ENCODE measurements at places on chromosomes 1 and 21.
A peak's percentile ranks its signal among the peaks of the same experiment; 100 is the strongest.

GRCh38 chr1:159172614-159173291, 1.3 kb downstream of the CADM3 start:
- no peak for DNase-seq

GRCh38 chr1:153734396-153735089, 6.7 kb downstream of the INTS3 start:
- DNase-seq = no peak

DNA sequence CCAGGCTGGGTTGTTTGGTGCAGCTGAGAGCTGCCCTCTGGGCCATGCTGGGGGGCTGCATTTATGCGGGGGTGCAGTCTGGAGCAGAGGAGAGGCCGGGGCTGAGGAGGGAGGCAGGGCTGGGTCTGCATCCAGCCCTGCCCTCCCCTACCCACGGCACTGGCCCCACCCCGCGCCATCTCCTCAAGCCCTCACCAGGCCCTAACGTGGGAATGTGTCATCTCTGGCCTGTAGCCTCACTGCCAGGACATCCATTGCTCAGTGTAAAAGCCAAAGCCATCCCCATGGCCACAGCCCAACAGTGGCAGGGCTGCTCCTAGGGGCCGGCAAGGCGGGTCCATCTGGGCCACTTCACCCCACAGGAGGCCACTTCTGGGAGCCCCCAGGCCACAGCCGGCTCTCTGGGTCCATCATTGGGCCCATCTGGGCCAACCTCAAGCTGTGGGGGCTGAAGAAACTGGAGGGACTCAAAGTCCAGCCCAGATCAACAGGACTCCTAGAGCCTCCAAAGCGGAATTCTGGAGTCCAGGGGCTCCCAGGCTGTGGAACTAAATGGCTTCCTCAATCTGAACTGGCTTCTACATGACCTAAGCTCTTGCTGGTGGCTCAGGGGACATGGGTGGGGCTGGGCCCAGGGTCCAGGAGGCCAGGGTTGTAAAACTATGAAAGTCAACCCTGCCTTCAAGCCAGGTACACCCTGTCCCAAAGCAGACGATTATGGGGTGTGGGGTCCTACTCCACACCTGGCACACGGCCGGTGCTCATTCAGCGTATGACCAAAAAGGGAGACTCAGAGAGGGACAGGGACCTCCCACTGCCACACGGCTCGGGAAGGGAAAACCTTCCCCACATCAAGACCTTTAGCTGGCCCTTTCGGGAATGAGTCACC, 32.6 kb downstream of the RUNX3 start:
- no peak for DNase-seq

DNA sequence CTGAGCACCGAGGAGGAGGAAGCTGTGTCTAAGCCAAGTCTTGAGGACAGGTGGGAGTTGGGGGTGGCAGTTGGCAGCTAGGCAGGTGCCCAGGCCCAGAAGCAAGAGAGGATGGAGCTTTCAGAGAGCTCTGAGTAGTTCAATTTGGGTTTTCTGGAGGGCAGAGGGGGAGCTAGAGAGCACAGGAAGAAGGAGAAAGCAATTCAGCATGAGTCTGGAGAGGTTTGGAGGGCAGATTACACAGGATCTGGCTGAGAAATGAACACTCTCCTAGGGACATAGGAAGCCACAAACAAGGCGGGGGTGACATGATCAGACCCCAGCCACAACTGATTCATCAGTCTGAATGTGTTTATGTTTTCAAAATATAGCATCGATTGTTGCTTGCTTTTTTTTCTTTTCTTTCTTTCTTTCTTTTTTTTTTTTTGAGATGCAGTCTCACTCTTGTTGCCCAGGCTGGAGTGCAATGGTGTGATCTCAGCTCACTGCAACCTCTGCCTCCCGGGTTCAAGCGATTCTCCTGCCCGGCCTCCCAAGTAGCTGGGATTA, 23.8 kb downstream of the PTPRF start:
- no peak for DNase-seq

DNA sequence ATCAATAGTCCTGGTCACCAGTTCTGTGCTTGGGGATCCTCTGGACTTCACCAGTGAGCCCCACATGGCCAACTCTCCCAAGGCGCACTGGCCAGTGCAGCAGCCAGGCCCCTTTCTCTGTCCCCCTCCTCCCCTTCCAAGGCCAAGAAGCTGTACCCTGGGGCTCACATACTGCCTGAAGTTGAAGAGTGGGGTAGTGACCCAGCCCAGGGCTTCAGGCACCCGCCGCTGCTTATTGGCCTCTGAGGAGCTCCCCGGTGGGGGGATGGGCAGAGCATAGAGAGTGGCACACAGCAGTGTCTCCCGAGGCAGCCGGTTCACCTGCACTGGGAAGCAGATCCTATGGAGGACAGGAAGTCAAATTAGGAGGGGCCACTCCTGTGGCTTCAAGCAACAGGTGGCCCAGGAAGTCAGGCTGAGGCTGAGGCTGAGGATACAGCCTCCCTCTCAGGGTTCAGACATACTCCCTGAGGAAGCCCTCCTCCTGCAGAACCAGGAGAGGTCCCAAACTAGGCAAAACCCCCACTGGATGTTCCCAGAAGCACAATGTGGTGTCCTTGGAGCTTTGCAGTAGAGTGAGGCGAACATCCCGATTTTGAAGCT, 38.2 kb upstream of the PPP1R15B start:
- no peak for DNase-seq

DNA sequence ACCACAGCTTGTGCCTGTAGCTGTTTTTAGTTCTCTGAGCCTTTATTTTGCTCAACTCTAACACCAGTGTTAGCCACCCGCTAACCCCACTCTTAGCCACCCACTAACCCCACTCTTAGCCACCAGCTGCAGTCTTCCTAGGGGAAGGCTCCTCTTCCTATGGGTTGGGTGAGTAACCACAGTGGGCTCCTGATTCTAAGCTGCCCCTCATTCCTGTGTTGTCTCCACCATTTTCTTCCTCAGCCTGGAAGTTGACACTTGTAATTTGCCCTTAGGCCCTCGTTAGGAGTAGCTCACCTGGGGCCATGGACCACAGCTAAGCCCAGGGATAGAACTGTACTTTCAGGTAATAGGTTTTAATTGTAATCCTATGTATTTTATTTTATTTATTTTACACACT, 782.9 kb upstream of the TPTE start:
- no peak for DNase-seq

DNA sequence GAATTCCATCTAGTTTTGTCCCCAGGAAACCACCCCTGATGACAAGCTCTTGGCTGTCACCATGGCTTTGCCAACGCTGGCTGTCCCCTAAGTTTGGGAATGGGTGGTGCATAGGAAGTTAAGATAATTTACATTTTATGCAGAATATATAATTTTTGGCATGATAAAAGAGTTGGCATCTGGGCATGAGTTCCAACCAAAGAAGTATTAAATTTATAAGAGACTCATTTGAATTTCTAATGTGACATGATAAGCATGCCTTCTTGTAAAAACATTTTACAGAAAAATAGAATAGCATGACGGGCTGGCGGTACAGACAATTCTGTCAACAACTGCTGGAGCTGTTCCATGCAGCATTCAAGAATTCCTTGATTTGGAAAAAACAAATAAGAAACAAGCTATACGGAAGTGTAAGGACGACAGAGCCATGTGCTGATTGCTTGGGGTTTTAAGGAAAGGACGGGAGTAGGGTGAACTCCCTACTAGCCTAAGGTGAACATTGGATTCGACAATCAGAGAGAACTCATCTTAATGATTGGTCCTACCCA, 106.8 kb upstream of the C1orf21 start:
- no peak for DNase-seq

DNA sequence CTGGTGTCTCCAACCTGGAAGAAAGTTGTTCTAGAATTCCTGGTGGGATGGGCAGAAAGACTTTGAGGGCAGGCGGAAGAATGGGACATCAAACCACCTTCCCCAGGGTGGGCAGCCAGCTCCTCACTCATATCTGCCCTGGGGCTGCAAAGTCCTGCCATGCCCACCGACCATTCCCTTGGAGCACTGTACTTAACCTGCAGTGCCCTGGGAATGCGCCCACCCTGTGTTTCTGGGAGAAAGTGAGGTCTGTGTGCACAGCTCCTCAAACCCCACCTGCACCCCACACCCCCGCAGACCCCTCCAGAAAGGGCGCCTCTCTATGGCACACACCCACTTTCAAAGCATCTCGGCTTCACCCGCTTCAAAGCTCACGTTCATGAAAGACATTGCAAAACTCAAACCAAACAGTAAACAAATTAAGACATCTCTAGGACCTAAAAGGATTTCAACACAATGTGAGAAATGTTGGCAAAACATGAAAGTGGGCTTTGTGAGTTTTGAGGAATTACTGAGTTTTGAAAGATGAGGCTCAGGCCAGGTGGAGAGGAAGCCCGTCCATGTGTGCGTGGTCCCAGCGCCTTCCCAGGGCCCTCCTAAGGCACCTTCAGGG, 25.1 kb downstream of the KRTAP10-1 start:
- DNase-seq = no peak

DNA sequence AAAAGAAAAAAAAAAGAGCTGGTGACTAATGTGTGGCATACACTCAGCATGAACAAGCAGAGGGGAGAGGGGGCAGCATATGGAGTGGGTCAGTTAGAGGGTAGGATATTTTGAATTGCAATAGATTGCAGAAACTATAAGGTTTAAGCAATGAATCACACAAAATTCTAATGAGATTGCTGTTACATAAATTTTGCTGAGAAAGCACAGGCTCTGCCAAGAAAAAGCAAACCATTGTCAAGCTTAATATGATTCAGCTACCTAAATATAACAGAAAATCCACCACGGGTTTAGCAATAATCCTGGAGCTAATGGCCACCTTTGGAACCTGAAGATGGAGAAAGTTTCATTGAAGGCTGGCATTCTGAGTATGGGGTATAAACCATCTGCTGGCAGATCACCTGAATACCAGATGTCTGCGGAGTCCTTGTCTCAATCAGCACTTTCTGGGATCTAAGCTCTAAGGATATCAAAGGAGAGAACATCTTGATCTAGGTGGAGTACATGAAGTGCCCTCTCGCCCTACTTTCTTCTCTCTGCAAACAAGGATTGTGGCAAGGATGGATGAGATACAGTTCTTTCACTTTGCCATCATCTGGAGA, 30.3 kb upstream of the ANGPTL7 start:
- no peak for DNase-seq

GRCh38 chr1:84620720-84621313, 46.6 kb upstream of the CTBS start:
- DNase-seq = peak; percentile 59

DNA sequence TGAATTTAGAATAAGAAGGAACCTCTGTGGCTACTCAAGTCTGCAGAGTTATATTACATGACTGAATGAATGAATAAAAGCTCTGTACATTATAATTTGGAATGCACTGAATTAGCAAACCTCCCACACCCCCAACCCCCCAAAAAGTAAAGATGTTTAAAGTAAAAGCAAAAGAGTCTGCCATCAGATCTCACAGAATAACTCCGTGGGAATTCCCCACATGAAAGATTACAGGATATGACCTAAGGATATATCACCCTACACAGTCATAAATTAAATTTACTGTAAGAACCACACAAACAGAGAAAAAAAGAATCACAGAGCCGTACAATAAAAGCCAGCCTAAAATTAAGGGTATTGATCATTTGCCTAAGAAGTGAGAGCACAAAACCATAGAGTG, 587.3 kb downstream of the PTPRC start:
- no peak for DNase-seq

- no peak for DNase-seq
These were observed 92.3 kb downstream of the DMRTB1 start for GRCh38 chr1:53551428-53551995.

GRCh38 chr1:53313556-53313955, 14.3 kb downstream of the LRP8 start:
- DNase-seq = no peak

GRCh38 chr21:37907076-37907475, 9.2 kb downstream of the KCNJ6 start:
- DNase-seq = no peak

DNA sequence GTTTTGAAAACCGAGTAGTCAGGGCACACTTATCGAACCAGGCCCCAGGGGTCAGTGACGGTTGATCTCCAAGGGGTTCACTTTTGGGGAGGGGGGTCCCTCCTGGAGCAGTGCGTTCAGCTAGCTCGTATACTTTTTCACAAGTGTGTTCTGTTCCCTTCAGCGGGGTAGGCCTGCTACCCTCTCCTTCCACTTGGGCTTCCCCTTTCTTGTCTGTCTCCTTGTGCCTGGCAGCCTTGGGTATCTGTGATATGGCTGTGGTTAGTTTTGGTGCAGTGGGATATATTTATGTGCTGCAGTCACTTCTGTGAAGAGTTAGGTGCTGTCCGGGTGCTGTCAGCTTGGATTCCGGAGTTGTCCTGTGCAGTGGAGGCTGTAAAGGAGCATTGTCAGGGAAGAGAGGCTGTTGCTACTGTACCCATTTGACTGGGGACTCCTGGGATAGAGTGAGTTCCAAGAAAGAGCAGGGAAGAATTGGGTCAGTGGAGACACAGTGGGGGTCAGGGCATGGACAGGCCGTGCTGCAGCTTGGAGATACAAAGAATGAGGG, 29.7 kb downstream of the ADARB1 start:
- no peak for DNase-seq

- no peak for DNase-seq
These were observed 7.1 kb downstream of the TCP10L start for GRCh38 chr21:32578107-32578691.

DNA sequence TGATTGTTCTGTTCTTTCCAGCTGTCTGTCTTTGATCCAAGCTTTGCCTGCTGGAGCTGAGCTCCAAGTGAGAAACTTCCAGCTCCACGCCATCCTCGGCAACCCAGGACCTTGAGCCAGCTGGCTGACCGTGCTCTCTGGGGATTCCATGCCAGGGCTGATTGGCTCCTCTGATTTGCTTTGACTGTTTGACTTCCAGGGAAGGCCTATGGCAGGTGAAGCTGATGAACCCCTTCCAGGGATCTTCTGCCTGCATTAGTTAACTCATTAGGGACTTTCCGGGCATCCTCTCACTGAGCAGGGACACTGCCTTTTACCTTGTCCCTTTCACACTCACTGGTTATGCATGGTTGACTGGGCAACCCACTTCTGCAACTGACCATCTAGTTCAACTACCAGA, 406.1 kb downstream of the RPS6KC1 start:
- no peak for DNase-seq

- peak; percentile 77 for DNase-seq
These were observed at the start of gene ROR1 for GRCh38 chr1:63773815-63774616. ROR1 (plus strand) TSS chr1:63774017.

All from left renal pelvis (tissue), 4 donors.